Neuronal stem cell (in vitro differentiated cells): ENCODE measurements at places on chromosomes 3 and 15.
A peak's percentile ranks its signal among the peaks of the same experiment; 100 is the strongest.

GRCh38 chr15:28022181-28022580 lies 76.9 kb downstream of the OCA2 start:
- DNase-seq: no peak

- DNase-seq: peak; percentile 14
These were observed 1.0 kb upstream of the ARIH1 start for GRCh38 chr15:72472992-72473610.

DNA sequence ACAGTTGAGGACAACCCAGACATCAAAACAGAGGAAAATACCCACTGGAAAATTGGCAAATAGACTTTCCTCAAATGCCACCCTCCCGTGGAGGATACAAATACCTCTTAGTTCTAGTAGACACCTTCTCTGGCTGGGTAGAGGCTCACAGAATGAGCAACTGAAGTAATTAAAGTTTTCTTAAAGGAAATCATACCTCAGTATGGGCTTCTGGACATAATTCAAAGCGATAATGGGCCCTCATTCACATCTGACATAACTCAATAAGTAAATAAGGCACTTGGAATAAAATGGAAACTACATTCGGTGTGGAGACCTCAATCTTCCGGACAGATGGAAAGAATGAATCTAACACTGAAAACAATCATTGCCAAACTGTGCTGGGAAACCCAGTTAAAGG lies 115.2 kb upstream of the PLCL2 start:
- no peak for DNase-seq

- peak; percentile 44 for DNase-seq
These were observed 48.0 kb upstream of the FSTL1 start for GRCh38 chr3:120498556-120499346.

DNA sequence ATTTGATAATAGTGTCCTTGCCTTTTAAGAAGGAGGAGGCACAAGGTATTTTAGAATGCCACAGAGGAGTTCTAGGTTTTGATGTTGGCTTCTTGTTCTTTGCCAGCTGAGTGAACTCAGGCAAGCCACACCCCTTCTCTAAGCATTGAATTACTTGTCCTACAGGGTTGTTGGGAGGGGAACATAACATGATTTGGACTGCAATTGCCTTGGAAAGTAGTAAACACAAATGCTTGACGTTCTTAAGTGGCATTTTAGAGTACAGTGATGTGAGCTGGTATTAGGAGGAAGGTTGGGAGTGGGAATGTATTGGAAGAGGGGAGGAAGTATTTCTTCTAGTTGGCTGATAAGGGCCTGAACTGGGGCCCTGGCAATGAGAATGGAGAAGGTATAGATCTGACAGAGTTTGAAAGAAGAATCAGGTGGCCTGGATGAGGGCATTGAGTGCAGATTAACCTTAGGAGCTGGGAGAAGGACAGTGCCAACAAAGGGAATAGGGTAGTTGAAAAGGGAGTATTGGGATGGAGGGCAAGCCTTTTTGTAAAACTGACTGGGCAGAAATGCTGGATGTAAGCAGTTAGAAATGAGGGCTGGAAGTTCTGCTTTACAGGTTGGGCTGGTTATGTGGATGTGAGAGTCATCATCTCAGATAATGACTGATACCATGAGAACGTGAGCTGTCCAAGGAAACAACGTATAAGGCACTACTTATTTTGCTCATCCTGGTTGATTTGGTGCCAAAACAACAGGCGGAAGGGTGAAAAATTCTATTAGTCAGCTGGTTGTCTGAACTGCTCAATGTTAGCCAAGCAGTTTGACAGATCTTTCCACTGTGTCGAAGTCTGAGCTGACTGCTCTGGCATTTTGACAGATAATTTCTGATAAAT lies 16.7 kb downstream of the KAT2B start:
- DNase-seq: no peak

- DNase-seq: no peak
These were observed 30.8 kb downstream of the ARHGEF26 start for GRCh38 chr3:154151969-154152368.

GRCh38 chr3:125072749-125073389 lies 17.1 kb upstream of the HEG1 start:
- no peak for DNase-seq

GRCh38 chr3:150057227-150057626 lies 86.5 kb upstream of the PFN2 start:
- no peak for DNase-seq

GRCh38 chr15:35519541-35520149 lies 26.3 kb downstream of the DPH6 start:
- peak; percentile 41 for DNase-seq

DNA sequence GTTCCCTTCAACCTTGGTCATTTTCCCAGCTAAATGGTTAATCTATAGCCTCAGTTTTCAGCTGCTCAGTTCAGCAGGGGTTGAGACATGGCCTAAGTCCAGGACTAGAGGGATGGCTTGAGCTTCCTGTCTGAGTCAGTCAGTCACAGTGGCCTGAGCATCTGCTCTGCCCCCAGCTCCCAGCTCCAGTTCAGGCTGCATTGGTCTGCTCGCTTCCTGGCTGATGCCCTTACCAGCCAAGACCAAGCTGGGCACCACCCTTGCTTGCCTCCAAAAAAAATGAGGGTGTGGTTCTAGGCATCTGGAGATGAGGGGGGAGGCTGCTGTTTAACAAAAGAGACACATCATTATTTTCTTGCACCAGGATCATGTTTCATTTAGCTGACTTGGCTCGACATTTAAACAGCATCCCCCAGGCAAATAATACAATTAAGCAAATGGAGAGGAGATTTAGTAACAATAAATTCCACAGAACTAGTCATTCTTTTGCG lies 70.7 kb downstream of the WNT5A start:
- DNase-seq: no peak

DNA sequence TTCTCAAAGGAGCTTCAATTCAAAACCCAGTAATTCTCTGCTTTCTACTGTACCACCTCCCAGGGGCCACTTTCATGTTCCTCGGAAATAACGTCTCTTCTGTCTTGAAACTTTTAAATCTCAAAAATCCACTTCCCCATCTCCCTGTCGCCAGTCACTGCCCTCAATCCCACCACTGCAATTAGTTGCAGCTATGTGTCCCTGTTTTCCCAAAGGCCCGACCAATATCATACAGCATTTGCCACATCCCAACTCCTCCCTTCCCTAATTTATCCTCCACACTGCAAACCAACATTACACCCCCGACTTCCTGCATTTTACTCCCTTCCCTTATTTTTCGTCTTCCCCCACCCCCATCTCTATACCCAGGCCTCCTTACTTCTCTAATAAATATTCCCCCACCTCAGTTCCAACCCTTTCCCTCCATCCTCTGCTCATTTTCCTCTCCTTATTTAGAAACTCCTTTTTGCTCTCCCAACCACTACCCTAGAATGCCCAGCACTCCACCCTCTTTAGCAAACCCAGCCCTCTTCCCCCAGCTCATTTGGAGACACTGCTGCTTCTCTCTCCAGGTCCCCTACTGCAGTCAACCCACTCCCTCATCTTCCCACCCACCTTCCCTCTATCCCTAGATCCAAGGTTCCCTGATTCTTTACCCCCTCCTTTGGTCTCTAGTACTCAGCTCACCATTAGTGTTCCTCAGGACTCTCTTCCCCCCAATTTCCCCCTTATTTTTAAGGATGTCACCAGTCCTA lies 1.1 kb downstream of the NPTN start:
- no peak for DNase-seq

DNA sequence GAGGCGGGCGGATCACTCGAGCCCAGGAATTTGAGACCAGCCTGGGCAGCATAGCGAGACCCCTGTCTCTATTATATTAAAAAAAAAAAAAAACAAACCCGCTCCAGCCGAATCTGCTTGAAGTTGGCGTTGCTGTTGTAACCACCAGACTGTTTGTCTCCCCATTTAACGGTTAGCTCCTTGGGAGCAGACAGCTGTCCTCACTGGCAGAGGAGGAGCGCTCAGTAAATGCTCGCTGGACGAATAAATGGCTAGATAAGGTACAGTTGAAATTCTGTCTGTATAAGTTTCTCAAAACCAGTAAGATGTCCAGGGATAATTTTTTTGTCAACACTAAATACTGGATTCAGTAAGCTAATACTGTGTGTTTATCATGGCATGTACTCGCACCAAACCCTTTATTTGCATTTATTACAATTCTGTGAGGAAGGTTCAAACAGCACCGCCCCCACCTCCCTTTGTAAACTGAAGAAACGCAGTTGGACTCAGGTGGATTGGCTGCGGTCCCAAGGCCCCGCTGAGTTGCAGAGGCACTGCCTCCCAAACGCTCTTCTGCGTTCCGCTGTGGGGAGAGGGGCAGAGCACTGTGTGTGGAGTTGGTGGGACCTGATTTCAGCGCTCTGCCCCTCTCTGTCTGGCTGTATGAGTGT lies 1.1 kb downstream of the RCCD1 start:
- DNase-seq: no peak

GRCh38 chr15:77609558-77609957 lies 23.2 kb downstream of the LINGO1 start:
- DNase-seq: no peak

- DNase-seq: peak; percentile 49
These were observed 4.8 kb downstream of the UBE2E1 start for GRCh38 chr3:23810343-23811184.

- DNase-seq: no peak
These were observed 173.3 kb upstream of the NAALADL2 start for GRCh38 chr3:174685796-174686195.

DNA sequence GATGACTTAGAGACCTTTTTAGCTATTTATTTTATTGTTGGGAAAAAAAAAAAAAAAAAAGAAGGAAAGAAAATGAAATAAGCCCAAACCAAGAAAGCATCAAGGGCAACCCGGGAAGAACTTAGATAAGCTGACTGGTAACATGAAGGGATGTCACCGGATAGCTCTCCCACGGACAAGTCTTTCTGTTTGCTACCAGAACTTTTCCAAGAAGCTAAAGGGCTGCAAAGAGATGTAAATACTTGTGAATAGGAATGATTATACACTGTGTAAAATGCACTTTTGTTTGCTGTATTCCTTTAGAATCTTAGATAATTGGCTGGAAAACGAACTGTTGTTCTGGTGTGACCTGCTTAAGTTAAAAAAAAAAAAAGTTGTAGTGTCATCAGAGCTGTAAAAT lies 2.8 kb downstream of the FOXB1 start:
- no peak for DNase-seq

- DNase-seq: peak; percentile 20
These were observed 114.2 kb downstream of the KLF13 start for GRCh38 chr15:31440754-31441311.

GRCh38 chr3:115693868-115694267 lies 70.6 kb downstream of the GAP43 start:
- no peak for DNase-seq

GRCh38 chr3:193148688-193149473 lies 92.1 kb upstream of the PLAAT1 start:
- no peak for DNase-seq

GRCh38 chr3:113211330-113212149 lies at the start of gene BOC:
BOC (plus strand) TSS chr3:113211557; CDS start chr3:113249803, 38,246 bp downstream.
- DNase-seq: peak; percentile 63

GRCh38 chr15:45187894-45188830 lies at the start of gene SHF:
SHF (minus strand) TSS chr15:45187966; CDS start chr15:45187951, 15 bp downstream.
- peak; percentile 71 for DNase-seq

- no peak for DNase-seq
These were observed 149.3 kb downstream of the VPS13C start for GRCh38 chr15:61910839-61911369.

- no peak for DNase-seq
These were observed 25.5 kb downstream of the RFT1 start for GRCh38 chr3:53104762-53105161.

DNA sequence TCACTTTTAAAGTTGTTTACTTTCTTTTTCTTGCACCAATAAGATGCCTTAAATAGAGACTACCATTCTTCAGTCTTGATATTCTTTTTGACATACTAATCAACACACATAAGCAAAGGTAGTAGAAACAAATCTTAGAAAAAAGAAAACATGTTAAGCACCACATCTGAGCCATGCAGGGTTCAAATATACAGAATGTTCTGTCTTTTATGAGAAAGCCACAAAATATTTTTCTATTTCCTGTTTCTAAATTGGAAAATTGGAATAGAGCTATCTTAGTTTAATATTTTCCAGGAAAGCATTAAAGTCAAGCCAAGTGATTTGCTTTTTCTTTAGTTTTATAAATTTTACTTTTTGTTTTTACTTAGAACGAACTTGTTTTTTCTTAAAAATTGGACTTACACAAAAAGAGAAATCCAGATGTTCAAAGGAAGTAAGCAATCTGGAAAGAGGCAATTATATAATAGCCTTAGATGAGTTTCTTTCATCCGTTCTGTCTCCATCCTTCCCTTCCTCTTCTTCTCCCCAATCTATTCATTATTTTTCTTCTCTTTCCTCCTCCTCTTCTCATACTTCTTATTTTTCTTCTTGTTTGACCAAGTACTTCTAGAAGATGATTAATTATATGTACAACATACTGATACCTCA lies 731.7 kb downstream of the SQOR start:
- DNase-seq: no peak

- no peak for DNase-seq
These were observed 408.3 kb downstream of the MCTP2 start for GRCh38 chr15:94639701-94640100.

DNA sequence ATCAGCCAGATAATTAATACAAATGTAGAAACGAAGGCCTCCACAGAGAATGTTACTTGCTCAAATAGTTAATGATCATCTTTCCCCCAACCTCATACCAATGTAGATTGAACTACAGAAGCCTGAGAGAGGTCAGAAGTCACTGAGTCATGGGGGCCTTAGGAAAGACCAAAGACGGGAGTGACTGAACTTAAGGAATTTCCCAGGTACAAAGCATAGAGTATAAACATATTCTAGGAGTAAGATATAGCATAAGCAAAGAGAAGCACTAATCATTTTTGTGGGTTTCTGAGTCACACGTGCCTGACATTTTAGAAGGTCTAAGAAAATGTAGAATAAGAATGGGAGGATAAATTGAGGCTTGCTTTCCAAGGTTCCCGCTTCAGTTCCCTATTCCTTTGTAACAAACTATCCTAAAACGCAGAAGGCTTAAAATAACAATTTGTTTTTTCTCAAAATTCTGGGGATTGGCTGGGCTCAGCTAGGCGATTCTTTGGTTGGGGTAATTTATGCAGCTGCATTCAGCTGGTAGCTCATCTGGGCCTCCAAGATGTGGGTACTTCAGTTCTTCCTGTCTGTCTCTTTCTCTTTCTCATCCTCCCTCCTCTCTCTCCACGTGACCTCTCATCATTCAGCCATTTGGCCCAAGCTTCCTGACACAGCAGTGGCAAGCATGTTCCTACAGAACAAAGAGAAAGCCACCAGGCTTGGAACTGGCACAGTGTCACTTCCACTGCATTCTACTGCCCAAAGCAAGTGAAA lies 422.6 kb downstream of the FOXP1 start:
- DNase-seq: no peak

DNA sequence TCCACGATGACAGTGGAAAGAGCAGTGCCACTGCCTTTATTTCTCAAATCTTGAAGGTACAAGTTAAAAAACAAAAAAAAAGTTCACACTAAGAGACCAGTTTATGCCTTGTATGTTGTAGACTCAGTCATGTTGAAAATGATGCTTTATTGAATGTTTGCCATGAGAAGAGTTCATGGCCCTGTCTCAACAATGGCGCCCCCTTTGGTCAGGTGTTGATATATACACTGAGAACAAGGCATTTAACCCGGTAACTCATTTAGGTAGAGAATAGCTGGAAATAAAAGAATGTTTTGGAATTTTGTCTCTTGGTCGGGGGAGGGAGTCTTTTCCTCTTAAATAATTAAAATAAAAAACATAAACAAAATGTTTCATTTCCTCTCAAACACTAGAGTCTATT lies 145.6 kb upstream of the SLC2A2 start:
- no peak for DNase-seq

GRCh38 chr3:32577581-32578556 lies 7.2 kb upstream of the DYNC1LI1 start:
- DNase-seq: no peak
